ENCODE measurements at places on chromosomes 3 and 15. TPM values are rescaled to one million over a fixed set of nuclear protein-coding genes. Genes with fewer than 3 reads are reported as not detected.
A peak's percentile ranks its signal among the peaks of the same experiment; 100 is the strongest.

- no peak for DNase-seq
Measured at GRCh38 chr15:26038693-26039092, 175.6 kb upstream of the ATP10A start.

GRCh38 chr15:89243046-89243690 lies 611 bp upstream of the FANCI start:
- DNase-seq: no peak

DNA sequence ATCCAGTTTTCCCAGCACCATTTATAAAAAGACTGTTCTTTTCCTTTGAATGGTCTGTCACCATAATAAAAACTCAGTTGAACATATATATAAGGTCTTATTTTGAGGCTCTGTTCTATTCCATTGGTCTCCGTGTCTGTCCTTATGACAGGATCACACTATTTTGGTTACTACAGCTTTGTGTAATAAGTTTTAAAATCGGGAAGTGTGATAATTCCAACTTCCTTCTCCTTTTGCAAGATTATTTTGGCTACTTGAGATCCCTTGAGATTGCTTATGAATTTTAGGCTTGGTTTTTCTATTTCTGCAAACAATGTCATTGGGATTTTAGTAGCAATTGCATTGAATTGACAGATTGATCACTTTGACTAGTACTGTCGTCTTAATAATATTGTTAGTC lies 35.7 kb downstream of the SACM1L start:
- DNase-seq: no peak

DNA sequence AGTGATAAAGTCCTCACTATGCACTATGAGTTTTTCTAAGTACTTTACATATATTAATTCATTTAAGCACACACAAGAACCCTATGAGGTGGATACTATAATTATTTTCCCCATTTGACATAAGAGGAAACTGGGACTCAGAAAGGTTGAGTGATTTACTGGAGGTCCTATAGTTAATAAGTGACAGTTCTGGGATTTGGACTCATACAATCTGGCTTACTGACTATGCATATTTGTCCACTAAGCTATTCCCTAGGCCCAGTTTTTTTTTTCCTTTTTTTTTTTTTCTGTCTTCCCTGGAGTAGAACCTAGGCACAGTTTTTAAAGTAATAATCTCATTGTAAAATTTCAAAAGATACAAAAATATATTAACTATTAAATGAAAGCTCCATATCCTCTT lies 6.3 kb upstream of the RTP2 start:
- no peak for DNase-seq

GRCh38 chr15:31435912-31436628 lies 109.4 kb downstream of the KLF13 start:
- DNase-seq: no peak

Gene PLSCR2
- total RNA-seq: not detected

GRCh38 chr3:160564258-160564911 lies 986 bp downstream of the KPNA4 start:
- no peak for DNase-seq

Gene CCR9
- total RNA-seq: not detected

Gene GOLGA8G
- not detected for total RNA-seq

DNA sequence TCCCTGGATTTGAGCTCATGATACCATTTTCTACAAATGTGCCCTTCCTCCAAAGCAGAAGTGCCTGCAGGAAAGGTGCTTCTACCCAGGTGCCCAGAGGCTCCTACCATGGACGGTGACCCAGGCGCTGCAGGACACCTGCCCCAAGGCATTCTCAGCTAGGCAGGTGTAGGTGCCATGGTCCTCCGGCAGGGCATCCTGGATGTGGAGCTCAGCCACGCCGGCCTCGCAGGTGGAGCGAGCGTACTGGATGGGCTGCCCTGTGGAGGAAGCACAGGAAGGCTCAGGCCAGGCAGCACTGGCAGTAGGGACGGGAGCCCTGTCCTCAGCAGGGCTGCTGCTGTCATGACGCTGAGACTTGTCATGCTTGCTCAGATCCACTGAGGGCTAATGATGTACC lies 137.2 kb upstream of the HACD2 start:
- no peak for DNase-seq

GRCh38 chr3:197083486-197083885 lies 53.9 kb upstream of the MELTF start:
- DNase-seq: peak; percentile 24

GRCh38 chr15:78070049-78070700 lies 7.3 kb downstream of the TBC1D2B start:
- DNase-seq: no peak

DNA sequence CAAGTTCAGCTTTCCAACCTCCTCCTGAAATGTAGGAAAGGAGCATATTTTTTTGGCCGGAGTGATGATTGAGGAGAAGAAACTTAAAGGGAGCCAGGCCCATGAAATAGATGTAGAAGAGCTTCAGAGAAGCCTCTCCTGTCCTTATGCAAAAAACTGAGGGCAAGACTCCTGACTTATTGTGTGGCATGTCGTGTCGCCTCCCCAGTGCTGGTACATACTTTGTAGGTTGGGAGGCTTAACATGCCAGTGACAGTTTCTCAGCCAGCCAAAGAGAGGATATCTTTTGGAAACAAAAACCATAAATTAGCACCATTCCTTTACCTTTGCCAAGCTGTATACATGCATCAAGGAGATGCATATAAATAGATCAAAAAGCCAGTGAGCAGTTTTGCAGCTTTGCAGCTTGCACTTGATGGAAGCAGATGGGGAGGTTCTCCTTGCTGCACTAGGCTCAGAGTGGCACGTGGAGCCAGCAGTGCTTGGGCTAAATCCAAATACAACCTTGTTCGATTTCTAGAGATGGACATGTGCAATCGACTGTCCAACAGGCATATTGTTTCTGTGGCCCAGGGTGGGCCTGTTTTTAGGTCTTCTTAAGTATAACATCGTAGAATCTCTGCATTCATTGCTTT lies 10.2 kb downstream of the SLCO3A1 start:
- no peak for DNase-seq

Gene SEMA3G
- total RNA-seq: 19.9 TPM

DNA sequence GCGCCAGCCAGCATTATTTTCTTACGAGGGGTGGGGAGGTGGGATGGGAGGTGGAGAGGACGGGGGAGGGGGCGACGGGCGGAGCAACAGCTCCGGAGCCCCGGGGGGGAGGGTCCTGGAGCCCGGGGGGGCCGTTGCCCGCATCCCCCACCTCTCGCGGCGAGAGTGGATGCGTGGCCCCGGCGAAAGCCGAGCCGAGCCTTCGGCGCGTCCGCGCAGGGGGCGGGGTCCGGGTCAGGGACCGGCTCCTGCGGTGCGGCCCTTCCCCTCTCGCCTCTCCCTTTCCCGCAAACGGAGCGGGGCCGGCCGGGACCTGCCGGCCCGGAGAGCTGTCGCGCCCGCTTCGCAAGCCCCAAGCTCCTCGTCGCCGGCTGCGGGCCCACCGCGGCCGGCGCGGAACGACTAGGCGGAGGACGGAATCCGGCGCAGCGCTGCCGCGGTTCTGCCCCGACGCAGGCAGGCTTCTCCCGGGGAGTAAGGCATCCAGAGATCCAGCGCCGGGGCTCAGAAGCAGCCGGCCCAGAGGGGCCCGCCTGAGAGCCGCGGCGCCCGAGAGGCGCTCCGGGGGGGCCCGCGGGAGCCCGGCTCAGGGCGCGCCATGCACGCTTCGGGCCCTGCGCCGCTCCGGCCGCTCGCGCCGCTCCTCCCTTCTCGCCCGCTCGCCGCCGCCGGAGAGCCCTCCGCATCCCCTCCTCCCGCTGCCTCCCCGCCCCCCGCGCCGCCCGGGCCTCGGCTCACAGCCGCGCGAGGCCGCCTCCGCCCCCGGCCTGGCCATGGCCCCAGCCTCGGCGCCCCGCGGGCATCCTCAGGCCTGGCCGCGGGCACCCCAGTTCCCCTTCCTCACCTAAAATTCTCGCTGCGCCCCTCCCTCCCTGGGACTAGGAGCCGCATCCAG lies 459 bp upstream of the ADCY5 start:
- peak; percentile 48 for DNase-seq

Gene OR5K1
- total RNA-seq: not detected

Gene KBTBD12
- total RNA-seq: 5.1 TPM

Gene ANKRD63
- total RNA-seq: 0.65 TPM

- no peak for DNase-seq
Measured at GRCh38 chr3:194781617-194782016, 95.9 kb downstream of the FAM43A start.

Gene TTLL13
- not detected for total RNA-seq

Gene U2SURP
- 48.9 TPM for total RNA-seq

Gene NOX5
- 0.18 TPM for total RNA-seq

- no peak for DNase-seq
Measured at GRCh38 chr3:134086616-134087015, 56.9 kb upstream of the SLCO2A1 start.

- peak; percentile 93 for DNase-seq
Measured at GRCh38 chr3:42025370-42026138, 63.7 kb upstream of the ULK4 start.

DNA sequence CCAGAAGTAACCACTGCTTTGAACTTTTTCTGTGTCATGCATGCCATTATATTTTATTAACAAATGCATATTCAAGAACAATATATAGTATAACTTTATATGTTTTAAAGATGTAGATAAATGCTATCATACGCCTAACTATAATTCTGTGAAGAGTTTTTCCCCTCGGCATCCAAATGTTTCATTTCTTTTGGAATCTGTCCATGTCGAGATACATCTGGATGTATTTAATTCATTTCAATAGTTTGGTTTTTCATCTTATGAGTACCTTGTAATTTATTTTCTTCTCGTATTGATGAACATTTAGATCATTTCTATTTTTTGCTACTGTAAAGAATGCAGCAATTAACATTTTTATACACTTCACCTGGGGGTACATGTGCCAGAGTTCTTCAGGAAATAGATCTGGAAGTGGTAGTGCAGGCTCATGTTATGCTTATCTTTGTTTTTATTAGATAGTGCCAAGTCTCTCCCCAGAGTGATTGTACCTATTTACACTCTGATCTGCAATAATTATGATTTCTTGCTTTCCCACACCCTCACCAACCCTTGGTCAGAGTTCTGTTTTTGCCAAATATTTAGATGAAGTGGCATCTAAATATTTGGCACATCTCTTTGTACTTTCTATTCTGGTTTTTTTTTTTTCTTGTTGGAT lies 29.7 kb downstream of the USP13 start:
- no peak for DNase-seq

DNA sequence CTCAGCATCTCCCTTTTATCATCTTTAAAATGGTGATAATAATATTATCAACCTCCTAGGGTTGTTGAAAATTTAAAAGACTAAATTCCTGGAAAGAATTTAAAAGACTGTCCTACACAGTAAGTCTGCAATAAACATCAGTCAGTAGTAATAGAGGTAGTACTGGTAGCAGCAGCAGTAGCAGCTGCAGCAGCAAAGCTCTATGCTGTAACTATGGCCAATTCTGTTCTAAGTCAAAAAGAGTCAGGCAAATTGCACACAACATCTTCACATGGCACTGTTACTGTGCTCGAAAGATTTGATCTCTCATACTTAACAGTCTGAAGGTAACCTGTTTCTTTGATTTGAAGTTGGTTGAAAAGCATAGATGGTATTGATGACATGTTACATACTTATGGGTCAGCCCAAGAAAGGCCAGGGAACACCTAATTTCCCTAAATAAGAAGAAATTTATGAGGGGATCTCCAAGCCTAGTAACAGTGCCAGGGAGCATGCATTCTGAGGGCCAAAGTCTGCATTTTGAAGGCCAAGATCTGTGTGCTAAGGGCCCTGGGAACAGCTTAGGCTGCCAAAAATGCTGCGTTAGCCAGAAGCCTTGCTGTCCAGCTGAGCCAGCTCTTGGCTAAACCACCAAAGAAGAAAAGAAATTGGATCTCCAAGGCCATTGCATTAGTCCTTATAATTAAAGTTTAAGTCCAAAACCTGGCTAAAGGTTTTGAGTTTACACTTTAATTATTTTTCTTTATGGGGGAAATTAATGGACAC lies 68.2 kb downstream of the SIDT1 start:
- no peak for DNase-seq

Gene CCR2
- 3.9 TPM for total RNA-seq

DNA sequence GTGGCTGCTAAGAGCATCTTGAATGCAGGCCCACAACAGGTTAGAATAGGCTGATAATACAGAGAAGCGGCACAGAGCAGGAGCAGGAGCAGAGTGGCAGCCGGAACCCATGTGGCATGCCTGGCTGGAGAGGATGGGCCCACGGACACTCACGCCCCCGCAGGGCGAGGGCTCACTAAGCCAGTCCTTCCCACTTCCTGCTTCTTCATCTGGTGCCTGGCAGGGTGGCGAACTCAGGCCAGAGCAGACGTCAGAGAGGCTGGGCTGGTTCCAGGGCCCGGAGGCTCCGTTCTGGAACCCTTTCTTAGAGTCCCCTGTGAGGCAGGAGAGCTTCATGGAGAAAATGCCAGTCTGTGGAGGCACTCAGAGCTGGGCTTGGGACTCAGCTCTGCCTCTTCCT lies 195.1 kb downstream of the NTRK3 start:
- DNase-seq: no peak

Gene CHRFAM7A
- 1.8 TPM for total RNA-seq

DNA sequence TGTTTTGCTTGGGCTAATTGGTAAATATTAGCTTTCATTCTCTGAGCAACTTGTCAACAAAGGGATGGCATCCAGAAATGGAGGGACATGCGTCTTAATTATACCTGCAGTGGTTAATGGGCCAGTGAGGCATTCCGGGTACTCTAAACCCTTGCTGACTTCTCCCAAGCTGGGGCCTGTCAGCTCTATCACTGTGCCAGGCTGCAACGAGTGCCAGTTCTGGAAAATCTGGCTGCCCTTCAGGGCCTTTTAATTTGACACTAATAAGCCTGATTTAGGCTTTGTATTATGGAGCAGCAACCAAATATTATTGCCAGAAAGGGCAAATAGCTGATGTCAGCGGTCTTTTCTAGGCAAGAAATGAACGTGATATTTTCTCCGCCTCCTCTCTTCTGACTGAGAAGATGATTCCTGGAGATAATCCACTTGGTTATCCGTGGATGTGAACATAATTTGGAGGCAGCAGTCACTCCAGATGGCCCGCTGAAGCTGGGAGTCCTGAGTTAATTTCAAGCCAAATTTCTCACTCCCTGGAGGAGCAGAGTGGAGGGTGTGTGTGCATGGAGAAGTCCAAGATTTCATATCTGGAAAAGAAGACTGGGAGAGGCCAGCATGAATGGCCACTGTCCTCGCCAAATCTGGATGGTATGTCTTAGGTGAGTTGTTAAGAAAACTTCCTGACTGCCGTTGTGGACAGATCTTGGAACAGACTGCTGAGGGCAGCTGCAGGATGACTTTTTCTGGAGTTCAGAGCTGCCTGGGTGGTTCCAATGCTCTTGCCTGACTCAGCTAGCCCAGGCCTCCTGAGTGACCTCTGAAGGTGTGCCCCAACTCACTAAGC lies 44.4 kb upstream of the PSMD6 start:
- DNase-seq: peak; percentile 17

DNA sequence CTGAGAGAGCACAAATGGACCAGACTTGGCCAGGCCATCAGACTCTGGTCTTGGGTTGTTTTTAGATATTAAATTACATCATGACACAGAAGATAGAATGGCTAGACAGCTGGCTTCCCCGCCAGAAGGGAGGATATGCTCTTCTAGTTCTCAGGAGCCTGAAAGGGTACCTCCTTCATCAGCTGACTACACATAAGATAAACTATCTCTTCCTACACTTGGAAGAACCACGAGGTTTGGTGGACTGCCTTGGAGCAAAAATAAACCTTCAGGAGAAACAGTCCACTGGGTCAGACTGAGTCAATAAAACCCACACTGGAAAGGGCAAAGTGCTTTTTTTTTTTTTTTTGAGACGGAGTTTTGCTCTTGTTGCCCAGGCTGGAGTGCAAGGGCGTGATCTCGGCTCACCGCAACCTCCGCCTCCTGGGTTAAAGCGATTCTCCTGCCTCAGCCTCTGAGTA lies 26.3 kb upstream of the DYNC1LI1 start:
- DNase-seq: peak; percentile 67

Gene TMCO5A
- not detected for total RNA-seq

GRCh38 chr3:33428734-33429133 lies 11.5 kb downstream of the UBP1 start:
- DNase-seq: no peak

GRCh38 chr3:56681984-56682461 lies 1.0 kb downstream of the TASOR start:
- no peak for DNase-seq
